Osteocyte (in vitro differentiated cells): ENCODE measurements at places on chromosomes 16 and 17. TPM values are rescaled to one million over a fixed set of nuclear protein-coding genes. Genes with fewer than 3 reads are reported as not detected.
A peak's percentile ranks its signal among the peaks of the same experiment; 100 is the strongest.

- H3K36me3 ChIP-seq = no peaks in the 10 kb centered on the region
- peaks cover 9% of the 10 kb centered on the region for H3K4me1 ChIP-seq
- H3K4me3 ChIP-seq = no peak overlapping the region
These were observed 10.1 kb downstream of the GAS2L2 start for GRCh38 chr17:35742896-35743477.

DNA sequence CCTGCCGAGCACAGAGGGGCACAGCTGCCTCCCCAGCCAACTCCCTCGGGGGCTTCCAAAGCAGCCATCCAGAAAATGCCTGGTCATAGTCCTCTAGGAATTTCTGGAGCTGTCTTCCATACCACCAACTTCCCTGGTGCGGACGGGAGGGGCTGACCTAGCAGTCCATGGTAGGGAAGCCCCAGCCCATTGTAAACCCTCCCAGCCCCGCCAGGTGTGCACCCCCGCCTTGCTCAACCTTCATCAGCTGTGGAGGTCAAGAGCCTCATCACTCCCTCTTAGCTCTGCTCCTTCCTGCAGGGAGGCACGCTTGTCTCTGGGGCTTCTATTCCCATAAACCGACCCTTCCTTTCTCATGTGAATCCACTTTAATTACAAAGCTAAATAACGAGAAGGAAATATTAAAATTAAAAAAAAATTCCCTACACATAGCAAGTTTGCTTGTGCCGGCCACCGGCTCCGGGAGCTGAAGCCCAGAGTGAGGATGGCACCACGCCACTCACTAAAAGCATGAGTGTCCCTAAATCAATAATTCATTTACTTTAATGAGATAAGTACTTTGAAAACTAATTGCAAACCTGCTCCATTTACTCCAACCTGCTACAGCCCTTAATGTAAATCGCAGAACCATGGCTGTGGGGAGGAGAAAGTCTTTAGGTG is 181.4 kb downstream of the ENGASE start:
- H3K4me3 ChIP-seq = no peak overlapping the region
- no peak for DNase-seq
- H3K27ac ChIP-seq = no peak overlapping the region
- H3K36me3 ChIP-seq = no peaks in the 10 kb centered on the region
- H3K27me3 ChIP-seq = peaks cover 20% of the 10 kb centered on the region

DNA sequence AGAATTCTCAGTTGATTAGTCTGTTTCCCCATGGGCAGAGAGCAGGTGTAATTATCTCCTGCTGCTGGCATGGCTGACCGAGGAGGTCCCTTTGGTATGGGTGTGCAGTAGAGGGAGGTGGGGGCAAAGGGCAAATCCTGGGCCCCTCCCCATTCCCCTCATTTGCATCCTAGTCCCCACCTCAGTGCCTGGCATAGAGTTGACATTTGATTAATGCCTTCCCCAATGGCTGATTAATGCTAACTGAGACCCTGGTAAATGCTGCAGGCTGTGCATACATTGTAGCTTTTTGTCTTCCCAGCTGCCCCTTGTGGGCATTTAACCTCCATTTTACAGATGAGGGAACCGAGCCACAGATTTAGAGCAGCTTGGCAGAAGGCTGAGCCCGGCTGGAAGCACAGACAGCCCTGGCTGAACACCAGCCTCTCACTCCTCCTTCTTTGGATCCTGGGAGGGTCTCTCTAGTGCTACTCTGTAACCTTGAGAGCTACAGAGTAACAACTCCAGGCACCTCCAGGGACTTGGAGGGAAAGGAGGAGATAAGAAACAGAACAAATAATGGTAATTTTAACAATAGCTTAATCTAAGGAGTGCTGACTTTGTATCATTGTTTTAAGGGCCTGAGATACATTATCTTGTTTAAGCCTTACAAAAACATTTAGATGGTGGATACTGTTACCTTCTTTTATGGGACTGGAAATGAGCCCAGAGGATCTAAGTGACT is 5.1 kb downstream of the PLCG2 start:
- no peaks in the 10 kb centered on the region for H3K36me3 ChIP-seq
- no peak overlapping the region for H3K27ac ChIP-seq
- no peak for DNase-seq
- H3K27me3 ChIP-seq = peaks cover 64% of the 10 kb centered on the region
- H3K4me1 ChIP-seq = peaks cover 5% of the 10 kb centered on the region
- no peak overlapping the region for H3K4me3 ChIP-seq

GRCh38 chr16:79658301-79659033 is 57.9 kb upstream of the MAF start:
- peaks cover 7% of the 10 kb centered on the region for H3K4me1 ChIP-seq
- no peak overlapping the region for H3K4me3 ChIP-seq
- H3K36me3 ChIP-seq = no peaks in the 10 kb centered on the region
- peak overlapping the region; percentile 62 for H3K27ac ChIP-seq
- peak; percentile 38 for DNase-seq
- H3K27me3 ChIP-seq = no peaks in the 10 kb centered on the region

- no peak overlapping the region for H3K4me3 ChIP-seq
- H3K27ac ChIP-seq = no peak overlapping the region
- H3K27me3 ChIP-seq = peaks cover 2% of the 10 kb centered on the region
These were observed 148.4 kb downstream of the TOX3 start for GRCh38 chr16:52398491-52398960.

DNA sequence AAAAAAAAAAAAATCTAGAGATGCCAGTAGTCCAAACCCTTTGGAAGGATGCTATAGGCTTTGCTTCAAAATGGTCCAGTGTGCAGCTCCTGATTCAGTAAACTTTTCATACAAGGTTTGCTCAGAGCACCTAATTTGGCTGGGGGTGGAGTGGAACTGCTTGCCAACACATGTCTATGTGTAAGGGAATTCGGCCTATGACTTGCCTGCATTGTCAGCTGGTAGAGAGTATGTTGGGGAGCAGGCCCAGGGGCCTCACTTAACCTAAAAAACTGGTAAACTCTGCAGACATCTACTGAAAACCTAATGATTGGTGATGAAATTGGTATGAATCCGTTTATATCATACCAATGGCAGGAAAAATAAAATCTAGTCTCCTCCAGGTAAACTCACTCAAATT is 1.5 kb upstream of the MFSD6L start:
- no peaks in the 10 kb centered on the region for H3K36me3 ChIP-seq
- H3K27me3 ChIP-seq = peaks cover 2% of the 10 kb centered on the region
- peak; percentile 36 for DNase-seq
- no peak overlapping the region for H3K4me3 ChIP-seq

- H3K4me1 ChIP-seq = no peaks in the 10 kb centered on the region
- no peak overlapping the region for H3K27ac ChIP-seq
- no peak overlapping the region for H3K4me3 ChIP-seq
- no peaks in the 10 kb centered on the region for H3K27me3 ChIP-seq
- DNase-seq = no peak
- H3K36me3 ChIP-seq = peaks cover 49% of the 10 kb centered on the region
These were observed 13.2 kb downstream of the GABARAPL2 start for GRCh38 chr16:75579281-75579834.

DNA sequence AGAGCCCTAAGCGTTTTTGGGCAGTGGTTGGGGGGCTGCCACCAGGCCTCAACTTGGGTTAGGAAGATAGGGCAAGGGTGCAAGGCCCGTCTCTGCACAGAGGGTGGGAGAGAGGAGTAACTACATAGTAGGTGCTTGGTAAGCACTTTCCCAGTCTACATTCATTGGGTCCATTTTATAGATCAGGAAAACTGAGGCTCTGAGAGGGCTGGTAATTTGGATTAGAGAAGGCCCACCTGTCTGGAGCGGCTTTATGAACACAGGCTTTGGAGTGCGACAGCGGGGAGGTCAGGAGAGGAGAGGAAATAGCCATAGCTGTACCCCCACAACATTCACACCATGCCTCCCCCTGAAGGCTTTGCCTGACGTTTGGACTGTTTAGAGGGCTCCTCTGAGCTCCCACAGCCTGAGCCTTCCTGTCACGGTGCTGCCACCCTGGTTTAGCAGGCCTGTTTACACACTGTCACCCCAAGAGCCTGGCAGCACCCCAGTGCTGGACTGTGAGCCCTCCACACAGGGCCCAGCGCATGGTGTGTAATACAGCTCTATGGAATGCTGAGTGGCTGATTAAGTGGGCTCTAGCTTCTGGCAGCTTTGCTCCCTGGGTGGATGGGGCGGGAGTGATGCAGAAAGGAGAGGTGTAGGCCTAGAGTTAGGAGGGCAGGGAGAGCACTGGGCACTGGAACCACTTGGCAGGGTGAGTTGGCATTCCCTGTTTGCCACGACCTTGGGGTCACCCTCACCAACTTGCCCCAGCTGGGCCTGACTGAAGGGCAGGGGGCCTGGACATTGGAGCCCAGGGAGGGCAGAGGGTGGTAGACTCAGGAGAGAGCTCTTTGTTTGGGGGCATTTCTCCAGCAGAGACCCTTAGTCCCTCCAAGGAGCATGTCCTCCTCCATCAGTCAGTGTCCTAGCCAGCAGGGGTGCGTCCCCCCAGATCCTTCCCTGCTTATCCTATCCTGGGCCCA is 73.7 kb downstream of the RAI1 start:
- H3K4me3 ChIP-seq = no peak overlapping the region
- DNase-seq = no peak
- H3K27me3 ChIP-seq = no peaks in the 10 kb centered on the region

GRCh38 chr17:65385726-65386125 is 175.7 kb downstream of the AXIN2 start:
- no peak overlapping the region for H3K27ac ChIP-seq
- H3K4me1 ChIP-seq = no peaks in the 10 kb centered on the region
- no peaks in the 10 kb centered on the region for H3K36me3 ChIP-seq
- DNase-seq = no peak

GRCh38 chr16:87687126-87687910 is 78.5 kb downstream of the KLHDC4 start:
- no peaks in the 10 kb centered on the region for H3K4me1 ChIP-seq
- no peaks in the 10 kb centered on the region for H3K36me3 ChIP-seq
- DNase-seq = no peak
- no peak overlapping the region for H3K27ac ChIP-seq
- no peak overlapping the region for H3K4me3 ChIP-seq
- no peaks in the 10 kb centered on the region for H3K27me3 ChIP-seq

DNA sequence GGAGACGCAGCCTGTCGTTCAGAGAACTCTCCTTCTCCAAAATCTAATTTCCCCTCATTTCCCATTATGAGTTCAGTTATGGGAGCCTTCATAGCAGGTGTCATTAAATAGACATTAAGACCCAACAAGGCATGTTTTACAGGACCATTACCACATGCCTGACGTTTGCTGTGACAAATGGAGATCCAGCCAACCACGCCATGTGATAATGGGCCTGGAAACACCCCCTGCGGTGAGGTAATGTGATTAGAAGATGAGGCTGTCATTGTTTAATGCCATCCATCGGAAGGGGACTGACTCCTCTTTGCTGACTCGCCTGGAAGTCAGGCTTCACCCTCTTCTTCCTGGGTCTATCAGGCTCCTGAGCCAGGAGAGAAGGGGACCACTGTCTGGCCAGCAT is 76.9 kb downstream of the WSCD1 start:
- no peaks in the 10 kb centered on the region for H3K27me3 ChIP-seq
- H3K4me3 ChIP-seq = no peak overlapping the region
- H3K4me1 ChIP-seq = no peaks in the 10 kb centered on the region
- no peaks in the 10 kb centered on the region for H3K36me3 ChIP-seq
- DNase-seq = no peak
- H3K27ac ChIP-seq = no peak overlapping the region

- H3K27me3 ChIP-seq = no peaks in the 10 kb centered on the region
- H3K36me3 ChIP-seq = no peaks in the 10 kb centered on the region
- no peak for DNase-seq
These were observed 349.7 kb upstream of the CCL2 start for GRCh38 chr17:33905338-33905800.

GRCh38 chr16:88701581-88702370 is 4.4 kb downstream of the RNF166 start:
- H3K4me1 ChIP-seq = peaks cover 25% of the 10 kb centered on the region
- no peak overlapping the region for H3K27ac ChIP-seq
- no peak overlapping the region for H3K4me3 ChIP-seq
- DNase-seq = no peak
- no peaks in the 10 kb centered on the region for H3K27me3 ChIP-seq

- H3K27ac ChIP-seq = no peak overlapping the region
- no peaks in the 10 kb centered on the region for H3K27me3 ChIP-seq
- no peak for DNase-seq
- no peaks in the 10 kb centered on the region for H3K4me1 ChIP-seq
- peaks cover 31% of the 10 kb centered on the region for H3K36me3 ChIP-seq
- H3K4me3 ChIP-seq = no peak overlapping the region
These were observed 11.2 kb downstream of the TADA2A start for GRCh38 chr17:37417852-37418251.

GRCh38 chr17:80295146-80295545 is 34.5 kb downstream of the RNF213 start:
- no peaks in the 10 kb centered on the region for H3K4me1 ChIP-seq
- H3K27me3 ChIP-seq = no peaks in the 10 kb centered on the region
- H3K36me3 ChIP-seq = peaks cover 57% of the 10 kb centered on the region
- H3K4me3 ChIP-seq = no peak overlapping the region

DNA sequence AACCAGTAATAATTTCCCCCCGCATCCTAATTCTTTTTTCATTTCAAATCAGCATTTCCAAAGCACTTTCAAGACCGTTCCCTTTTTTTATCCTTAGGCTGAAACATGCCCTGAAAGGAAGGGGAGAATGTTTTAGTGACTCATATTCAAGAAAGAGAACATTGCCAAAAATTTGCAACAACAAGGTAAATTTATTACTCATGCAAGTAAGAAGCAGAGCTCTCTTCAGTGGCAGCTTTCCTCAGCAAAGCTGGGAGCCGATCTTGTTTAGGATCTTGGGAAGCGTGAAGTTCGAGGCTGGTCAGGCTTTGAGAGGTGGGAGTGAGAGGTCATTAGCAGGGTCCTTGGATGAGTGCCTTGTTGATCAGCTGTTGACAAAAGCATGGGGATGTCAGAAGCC is 129.5 kb downstream of the PRKCA start:
- H3K27ac ChIP-seq = peak overlapping the region; percentile 89
- H3K4me3 ChIP-seq = peak overlapping the region; percentile 33
- H3K4me1 ChIP-seq = peaks cover 36% of the 10 kb centered on the region
- H3K27me3 ChIP-seq = no peaks in the 10 kb centered on the region
- DNase-seq = no peak
- no peaks in the 10 kb centered on the region for H3K36me3 ChIP-seq

DNA sequence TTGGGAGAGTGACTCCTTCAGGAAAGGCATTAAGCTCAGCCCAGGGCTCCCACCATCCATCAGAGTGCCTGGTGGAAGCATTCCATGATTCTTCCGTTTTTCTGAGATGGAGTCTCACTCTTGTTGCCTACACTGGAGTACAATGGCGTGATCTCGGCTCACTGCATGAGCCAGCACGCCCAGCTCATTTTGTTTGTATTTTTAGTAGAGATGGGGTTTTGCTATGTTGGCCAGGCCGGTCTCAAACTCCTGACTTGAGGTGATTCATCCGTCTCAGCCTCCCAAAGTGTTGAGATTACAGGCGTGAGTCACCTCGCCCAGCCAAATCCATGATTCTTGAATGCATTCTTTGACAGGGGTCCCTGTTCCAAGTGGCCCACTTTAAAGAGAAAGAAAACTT is 23.1 kb downstream of the MIS12 start:
- H3K4me3 ChIP-seq = no peak overlapping the region
- DNase-seq = no peak
- H3K4me1 ChIP-seq = peaks cover 11% of the 10 kb centered on the region
- H3K27ac ChIP-seq = no peak overlapping the region
- H3K36me3 ChIP-seq = no peaks in the 10 kb centered on the region

CBLN1 gene
- not detected in 2 replicates for total RNA-seq

KRT222 gene
- total RNA-seq = not detected in 2 replicates

AGRP gene
- total RNA-seq = not detected in 2 replicates

NUP88 gene
- total RNA-seq = 45.7 and 50.8 TPM in 2 replicates

TMEM106A gene
- total RNA-seq = 7.2 and 9.0 TPM in 2 replicates

SLC46A1 gene
- total RNA-seq = 5.5 and 5.9 TPM in 2 replicates

CDK3 gene
- total RNA-seq = 8.3 and 9.6 TPM in 2 replicates

TCAP gene
- total RNA-seq = 0.94 and 1.3 TPM in 2 replicates

ZC3H7A gene
- 69.6 and 79.6 TPM in 2 replicates for total RNA-seq

PARD6A gene
- total RNA-seq = 4.1 and 4.6 TPM in 2 replicates

AARS1 gene
- 297 and 313 TPM in 2 replicates for total RNA-seq

GALNS gene
- 47.0 and 51.5 TPM in 2 replicates for total RNA-seq

TGFB1I1 gene
- 112 and 120 TPM in 2 replicates for total RNA-seq

OTOP2 gene
- total RNA-seq = not detected in 2 replicates

ATP2C2 gene
- total RNA-seq = not detected in 2 replicates
